Suppressor macrophage treated with lipopolysaccharide for 1 hour (primary cell): ENCODE measurements at places on chromosomes 7 and 10.

DNA sequence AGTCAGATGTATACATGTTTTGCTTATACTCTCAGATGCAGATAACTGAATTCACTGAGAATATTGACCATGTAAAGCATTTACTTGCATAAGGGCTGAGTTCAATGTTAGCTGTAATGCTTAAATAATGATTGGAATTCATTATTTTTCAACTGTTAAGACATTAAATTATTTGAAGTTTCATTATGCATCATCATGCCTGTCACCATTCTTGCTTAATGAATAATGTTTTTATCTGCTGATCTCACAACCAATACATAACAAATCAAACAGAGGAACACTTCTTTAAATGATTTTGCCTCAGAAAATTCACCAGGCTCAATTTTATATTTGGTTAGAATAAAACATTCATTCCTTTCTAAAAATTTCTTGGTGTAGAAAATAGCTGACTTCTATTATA lies 233.4 kb downstream of the GPR37 start:
- DNase-seq = no peak

DNA sequence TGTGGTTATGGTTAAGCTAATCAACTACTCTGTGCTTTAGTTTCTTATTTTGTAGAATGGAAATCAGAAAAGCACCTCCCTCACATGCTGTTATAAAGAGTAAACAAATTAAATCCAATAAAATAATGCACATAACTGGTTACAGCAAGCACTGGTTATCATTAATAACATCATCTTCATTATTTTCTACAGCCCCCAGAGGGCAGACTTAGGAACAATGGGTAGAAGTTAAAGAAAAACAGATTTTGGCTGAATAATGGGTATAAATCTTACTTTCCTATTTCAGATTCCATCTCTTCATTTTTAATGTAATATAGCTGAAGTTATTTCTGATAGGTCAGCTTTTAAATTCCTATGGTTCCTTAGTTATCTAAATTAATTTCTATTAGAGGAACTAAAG lies 126.5 kb downstream of the DOCK4 start:
- DNase-seq = peak; percentile 66

- DNase-seq = no peak
These were observed 34.1 kb downstream of the GBX1 start for GRCh38 chr7:151133266-151133985.

GRCh38 chr7:138729444-138729843 lies 28.3 kb upstream of the SVOPL start:
- no peak for DNase-seq

DNA sequence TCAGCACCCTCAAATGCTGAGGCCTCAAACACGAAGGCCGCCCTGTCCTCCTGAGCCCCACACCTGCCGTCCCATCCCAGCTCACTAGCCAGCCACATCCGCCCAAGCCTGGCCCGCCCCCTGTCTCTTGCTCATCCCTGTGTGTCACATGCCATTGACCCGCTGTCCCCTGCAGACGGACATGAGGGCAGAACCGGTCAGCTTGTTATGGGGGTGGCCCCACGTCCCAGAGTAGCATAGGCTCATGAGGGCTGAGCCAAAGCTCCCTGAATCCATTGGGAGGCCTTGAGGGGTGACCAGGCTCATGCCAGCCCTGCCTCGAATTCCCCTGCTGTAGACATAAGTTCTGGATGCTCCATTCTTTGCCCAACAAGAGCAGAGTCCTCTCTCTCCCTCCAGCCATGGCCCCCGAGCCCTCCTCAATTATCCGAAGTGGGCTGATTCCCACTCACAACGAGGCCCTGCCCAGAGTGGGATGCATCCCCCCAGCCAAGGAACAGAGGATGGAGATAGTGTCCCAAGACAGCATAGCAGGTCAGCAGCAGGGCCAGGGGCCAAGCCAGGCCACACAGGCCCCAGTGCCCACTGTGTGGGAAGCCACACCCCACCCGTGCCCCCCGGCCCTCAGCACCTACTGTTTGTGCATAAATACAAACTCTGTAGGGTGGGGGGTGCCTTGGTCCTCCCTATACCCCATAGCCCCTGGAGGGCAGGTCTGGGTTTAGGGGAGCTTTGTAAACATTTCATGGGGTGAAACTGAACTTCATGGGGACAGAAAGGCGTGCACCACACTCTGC lies 42.1 kb downstream of the EBF3 start:
- no peak for DNase-seq

GRCh38 chr10:4372601-4373000 lies 453.4 kb upstream of the AKR1E2 start:
- no peak for DNase-seq

DNA sequence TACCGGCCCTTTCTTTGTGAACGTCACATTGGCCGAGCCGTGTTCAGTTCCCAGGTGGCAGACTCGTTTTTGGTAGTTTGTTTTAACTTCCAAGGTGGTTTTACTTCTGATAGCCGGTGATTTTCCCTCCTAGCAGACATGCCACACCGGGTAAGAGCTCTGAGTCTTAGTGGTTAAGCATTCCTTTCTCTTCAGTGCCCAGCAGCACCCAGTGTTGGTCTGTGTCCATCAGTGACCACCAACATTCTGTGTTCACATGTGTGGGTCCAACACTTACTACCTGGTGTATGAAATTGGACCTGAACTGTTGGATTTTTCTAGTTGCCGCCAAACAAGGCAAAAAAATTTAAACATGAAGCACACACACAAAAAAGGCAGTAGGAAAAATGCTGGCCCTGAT lies 9.9 kb upstream of the CSGALNACT2 start:
- no peak for DNase-seq

DNA sequence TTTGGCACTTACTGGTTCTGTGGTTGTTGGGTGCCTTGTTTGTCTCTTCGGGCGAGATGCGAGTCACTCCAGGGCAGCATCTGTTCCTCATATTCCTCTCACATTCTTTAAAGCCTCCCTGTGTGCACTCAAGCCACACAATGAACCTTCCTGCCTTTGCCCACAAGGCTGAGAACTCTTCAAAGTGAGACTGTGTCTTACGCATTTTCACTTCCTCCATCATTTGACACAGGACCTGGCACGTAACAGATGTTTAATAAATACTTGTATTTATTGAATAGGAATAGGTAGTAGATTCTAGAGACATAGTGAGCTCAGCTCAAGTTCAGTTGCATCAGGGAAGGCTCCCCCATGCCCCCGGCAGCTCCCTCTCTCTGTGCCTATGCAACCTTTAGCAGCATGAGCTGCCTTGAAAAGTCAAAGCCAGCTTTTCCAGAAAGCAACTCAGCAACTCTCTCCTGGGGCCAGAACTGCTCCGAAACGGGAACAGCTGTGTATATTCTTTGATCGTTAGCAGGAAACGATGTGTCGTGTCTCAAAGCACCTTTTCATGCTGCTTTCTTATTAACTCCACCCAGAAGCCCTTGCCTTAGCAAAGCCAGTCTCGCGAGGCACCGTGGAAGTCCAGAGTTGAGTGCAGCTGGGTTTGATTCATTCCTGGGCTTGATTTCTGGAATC lies 97.5 kb downstream of the PFKFB3 start:
- DNase-seq = peak; percentile 72

DNA sequence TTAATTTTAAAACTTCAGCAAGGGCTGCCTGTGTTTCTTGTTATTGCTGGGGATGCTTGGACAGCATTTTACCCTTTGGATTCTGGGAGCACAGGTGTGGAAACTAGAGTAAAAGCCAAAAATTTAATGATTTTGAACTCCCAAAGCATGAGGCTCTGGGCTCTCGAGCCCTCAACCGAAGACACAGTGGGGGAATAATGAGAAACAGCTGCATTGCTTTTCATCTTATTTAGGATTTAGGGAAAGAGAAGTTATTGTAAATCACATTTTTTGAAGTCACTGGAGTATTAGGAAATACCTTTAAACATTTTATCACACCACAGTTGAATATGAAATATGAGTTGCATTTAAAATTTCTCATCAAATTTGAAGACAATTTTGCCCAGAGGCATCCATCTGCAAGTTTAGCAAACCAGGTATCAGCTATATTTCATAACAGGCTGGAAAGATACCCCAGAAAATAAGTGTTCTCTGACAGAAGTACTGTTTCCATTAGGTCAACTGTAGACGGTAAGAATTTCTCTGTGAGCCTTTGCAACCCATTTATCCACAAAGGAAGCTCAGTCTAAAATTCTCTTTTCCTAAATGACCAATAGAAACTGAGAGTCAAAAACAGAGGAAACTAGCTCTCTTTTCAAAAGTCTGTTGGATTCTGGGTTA lies 290.6 kb upstream of the PHYHIPL start:
- DNase-seq = no peak

- no peak for DNase-seq
These were observed 914 bp downstream of the SDHAF3 start for GRCh38 chr7:97118306-97118917.

DNA sequence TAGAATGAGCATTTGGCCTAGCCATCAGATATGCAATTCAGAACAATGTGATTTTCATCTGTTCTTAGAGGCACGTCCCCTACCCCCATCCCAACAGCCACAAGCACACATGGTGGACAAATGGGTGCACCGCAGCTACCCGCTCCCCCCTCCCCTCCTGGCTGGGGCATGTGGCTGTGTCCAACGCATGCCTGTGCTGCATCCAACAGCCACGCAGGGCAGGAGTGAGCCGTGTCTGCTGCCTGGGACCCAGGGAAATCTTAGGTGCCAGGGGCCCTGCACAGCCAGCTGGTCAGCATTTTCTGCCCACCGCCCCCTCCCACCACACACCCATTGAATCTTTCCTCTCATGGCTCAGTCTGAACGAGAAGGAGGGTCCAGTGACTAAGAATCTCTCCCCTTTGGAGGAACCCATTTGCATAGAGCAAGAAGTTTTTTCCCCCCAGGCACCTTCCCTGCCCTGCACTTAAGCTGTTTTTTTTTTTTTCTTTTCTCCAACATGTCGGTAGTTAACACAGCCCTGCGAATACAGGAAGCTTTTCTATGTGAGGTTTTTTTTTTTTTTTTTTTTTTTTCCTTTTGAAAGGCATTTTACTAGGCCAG lies 138.9 kb downstream of the WDR11 start:
- DNase-seq = no peak

DNA sequence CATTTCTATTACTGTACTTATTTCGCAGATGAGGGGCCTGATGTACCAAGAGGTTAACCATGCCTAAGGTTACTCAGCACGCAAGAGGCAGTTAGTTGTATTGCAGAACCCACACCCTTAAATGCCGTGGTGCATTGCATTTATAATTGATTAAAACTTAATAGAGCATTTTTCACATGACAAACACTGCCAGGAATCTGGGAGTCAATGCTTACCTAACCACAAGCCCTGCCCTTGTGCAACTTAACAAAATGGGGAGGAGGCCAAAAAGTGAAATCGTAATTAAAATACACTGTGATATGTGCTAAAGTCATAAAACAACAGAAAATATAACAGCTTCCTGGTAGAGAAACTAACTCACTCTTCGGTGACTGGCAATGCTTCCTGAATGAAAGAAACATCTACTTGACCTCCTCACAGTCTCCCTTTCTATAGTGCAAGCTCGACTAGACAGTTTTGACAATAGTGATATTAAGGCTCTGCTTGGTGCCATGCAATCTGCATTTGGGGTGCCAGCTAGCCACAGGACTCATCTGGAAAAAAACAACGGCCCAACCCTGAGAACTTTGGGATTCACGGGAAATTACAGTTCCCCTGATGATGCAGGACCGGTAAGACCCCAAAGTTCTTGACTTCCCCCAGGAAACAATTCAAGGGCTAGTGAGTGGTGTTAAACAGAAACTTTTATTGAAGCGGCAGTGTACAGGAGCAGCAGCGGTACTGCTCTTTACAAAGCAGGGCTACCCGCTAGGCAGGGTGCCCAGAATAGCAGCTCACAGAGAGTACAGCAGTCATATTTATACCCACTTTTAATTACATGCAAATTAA lies 612.4 kb downstream of the TNS3 start:
- no peak for DNase-seq

- no peak for DNase-seq
These were observed 90.1 kb downstream of the RTKN2 start for GRCh38 chr10:62178568-62178967.

DNA sequence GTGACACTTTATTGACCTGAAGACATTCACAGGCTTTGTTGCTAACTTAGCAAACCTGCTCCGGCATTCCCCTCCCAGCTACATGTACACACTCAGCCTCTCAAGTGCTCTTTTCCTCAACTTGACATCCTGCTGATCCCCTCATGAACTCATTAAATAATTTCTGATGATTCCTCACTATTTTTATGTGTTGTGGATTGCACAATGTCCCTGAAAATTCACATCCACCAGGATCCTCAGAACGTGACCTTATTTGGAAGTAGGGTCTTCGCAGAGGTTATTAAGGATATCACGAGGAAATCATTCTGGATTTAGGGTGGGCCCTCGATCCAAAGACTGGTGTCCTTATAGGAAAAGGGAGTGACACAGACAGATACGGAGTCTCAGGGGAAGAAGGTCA lies 27.3 kb downstream of the FIGNL1 start:
- no peak for DNase-seq

GRCh38 chr7:96316949-96317348 lies 4.9 kb downstream of the SLC25A13 start:
- no peak for DNase-seq

GRCh38 chr10:75083972-75084833 lies 27.3 kb upstream of the SAMD8 start:
- no peak for DNase-seq

DNA sequence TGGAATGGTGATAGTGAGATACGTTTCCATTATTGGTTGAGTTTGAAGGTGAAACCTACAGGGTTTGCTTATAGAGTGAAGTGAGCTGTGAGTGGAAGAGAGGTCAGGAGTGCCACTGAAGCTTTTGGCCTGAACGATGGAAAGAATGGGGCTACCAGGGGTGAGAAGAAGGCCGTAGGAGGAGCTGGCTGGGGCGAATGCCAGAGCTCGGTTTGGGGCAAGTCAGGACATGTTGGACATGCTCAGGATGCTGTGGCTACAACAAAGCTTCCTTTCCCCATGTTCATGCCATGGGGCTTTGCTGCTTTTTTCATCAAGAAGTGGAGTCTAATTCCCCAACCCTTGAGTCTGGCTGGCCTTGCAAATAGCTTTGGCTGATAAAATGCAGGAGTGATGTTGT lies 253.7 kb downstream of the GLRX3 start:
- DNase-seq = no peak

DNA sequence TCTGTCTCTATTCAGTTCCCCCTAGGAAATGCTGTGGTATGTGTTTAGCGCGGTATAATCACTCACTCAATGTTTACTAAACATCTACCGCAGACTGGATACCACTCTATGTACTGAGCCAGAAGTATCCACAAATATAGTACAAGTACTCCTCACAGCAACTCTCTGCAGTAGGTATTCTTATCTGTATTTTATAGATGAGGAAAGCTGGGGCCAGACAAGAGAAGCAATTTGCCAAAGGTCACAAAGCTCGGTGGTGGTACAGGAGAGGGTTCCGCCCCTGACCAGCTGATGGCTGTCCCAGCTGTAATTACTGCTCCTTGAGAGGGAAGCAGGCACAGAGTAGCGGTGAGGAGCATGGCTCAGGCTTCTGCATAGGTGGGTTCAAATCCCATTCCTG lies 184.1 kb downstream of the DOCK4 start:
- DNase-seq = no peak

- no peak for DNase-seq
These were observed 304.0 kb upstream of the NPSR1 start for GRCh38 chr7:34354011-34354410.
